ENCODE measurements at places on chromosomes 4 and X.

- DNase-seq = no peak
These were observed 94.4 kb upstream of the ADRA2C start for GRCh38 chr4:3671571-3672464.

- no peak for DNase-seq
These were observed 31.1 kb downstream of the SULT1E1 start for GRCh38 chr4:69828828-69829227.

GRCh38 chr4:70660106-70660505 is 6.2 kb downstream of the JCHAIN start:
- DNase-seq = no peak

DNA sequence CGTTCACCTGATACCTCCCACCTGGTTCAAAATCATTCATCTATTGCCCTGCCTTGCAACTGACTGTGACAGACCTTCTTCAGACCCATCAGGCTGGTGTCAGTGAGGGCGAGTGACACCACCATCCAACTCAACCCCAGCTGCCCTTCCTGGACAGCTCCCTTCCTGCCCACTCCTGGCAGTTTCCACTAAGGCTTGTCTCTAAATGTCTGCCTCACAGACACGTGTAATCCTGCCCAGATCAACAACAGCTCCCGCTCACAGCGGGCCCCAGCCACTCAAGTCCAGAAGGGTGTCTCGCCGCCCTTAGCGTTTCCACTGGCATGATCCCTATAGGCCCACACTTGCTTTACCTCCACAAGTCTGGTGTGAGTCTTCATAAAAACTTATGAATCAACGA is 28.9 kb downstream of the ACSL1 start:
- no peak for DNase-seq

DNA sequence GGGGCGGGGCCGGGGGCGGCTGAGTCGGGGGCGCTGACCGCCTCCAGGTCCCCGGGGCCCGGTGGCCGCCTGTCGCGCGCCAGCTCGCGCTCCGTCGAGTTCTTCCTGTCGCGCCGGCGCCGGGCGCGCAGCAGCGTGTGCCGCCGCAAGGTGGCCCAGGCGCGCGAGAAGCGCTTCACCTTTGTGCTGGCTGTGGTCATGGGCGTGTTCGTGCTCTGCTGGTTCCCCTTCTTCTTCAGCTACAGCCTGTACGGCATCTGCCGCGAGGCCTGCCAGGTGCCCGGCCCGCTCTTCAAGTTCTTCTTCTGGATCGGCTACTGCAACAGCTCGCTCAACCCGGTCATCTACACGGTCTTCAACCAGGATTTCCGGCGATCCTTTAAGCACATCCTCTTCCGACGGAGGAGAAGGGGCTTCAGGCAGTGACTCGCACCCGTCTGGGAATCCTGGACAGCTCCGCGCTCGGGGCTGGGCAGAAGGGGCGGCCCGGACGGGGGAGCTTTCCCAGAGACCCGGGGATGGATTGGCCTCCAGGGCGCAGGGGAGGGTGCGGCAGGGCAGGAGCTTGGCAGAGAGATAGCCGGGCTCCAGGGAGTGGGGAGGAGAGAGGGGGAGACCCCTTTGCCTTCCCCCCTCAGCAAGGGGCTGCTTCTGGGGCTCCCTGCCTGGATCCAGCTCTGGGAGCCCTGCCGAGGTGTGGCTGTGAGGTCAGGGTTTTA is 1.5 kb downstream of the ADRA2C start:
- DNase-seq = no peak

GRCh38 chr4:53595204-53595603 is 3.9 kb upstream of the LNX1 start:
- no peak for DNase-seq

GRCh38 chr4:99361268-99361898 is 8.8 kb upstream of the ADH1C start:
- no peak for DNase-seq

- DNase-seq = no peak
These were observed 161.8 kb downstream of the FNIP2 start for GRCh38 chr4:158930639-158930972.

Data from stimulated activated CD8-positive, alpha-beta memory T cell treated with anti-CD3 and anti-CD28 coated beads, Interleukin-4, amount 100 ng/mL, for 1 hour (primary cell).